ENCODE measurements at places on chromosomes 4 and X.

- no peak for DNase-seq
Measured at GRCh38 chr4:155509555-155509954, 132.8 kb upstream of the MAP9 start.

- peak; percentile 13 for DNase-seq
Measured at GRCh38 chrX:10930151-10930550, 181.0 kb upstream of the HCCS start.

GRCh38 chr4:22323691-22324090, 192.2 kb downstream of the ADGRA3 start:
- no peak for DNase-seq

- no peak for DNase-seq
Measured at GRCh38 chr4:116547632-116548031, 537.7 kb downstream of the TRAM1L1 start.

DNA sequence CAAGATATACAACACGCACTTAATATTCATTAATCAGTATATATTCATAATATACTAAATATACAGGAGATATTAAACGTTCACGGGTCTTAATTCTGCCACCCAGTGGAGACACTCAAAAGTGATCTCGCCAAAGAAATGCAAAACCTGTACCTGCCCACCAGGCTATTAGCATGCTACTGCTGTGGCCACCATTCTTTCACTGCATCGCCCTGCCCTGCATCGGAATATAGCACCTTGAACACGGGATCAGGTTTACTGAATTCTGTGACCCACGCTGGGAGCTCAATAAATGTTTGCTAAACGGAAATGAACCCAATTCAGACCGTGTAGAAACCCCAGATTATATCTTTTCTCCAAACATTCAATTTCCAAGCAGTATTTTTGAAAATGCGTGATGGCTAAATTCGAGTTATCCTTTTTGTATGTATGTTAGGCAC, 840 bp upstream of the CLCN3 start:
- DNase-seq = peak; percentile 54

DNA sequence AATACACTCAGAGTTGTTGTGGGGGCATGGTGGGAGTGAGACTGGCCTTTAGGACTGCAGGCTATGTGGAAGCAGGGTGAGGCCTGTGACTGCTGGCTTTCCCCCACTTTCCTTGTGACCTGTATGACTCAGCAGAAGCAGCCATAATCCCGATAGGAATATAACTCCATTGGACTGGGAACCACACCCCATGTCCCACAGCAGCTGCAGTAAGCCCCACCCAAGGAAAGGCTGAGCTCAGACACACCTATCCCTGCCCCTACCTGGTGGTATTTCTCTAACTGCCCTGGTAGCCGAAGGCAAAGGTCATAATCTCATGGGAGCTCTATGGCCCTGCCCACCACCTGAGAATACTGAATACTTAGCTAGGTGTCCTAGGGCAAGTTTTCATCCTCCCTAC, 169.3 kb downstream of the GC start:
- no peak for DNase-seq

DNA sequence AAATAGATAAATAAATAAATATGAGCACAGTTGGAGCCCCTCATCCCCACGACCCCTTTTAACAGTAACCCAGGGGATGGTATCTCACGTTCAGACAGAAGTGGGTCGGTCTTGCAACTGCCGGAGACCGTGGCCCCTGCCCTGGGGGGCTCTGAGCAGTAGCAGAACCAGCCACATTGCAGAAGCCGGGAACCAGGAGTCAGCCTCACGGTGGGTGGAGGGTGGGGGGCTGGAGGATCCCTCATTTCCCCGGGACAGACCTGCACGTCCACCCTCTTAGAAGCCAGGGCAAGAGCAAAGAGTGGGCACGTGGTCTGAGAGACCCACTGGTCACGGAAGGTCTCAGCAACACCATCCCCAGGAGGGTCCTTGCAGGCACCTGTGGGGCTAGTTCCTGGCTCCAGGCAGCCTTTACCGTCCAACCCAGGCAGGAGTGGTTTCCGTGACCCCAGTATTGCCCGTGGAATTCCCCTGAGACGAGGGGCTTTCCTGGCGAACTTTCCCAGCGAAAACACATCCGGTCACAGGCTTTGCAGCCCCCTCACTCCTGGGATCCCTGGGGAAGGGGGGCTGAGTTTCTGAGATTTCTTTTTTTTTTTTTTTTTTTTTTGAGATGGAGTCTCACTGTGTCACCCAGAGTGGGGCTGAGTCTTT, 8.8 kb upstream of the IL3RA start:
- no peak for DNase-seq

DNA sequence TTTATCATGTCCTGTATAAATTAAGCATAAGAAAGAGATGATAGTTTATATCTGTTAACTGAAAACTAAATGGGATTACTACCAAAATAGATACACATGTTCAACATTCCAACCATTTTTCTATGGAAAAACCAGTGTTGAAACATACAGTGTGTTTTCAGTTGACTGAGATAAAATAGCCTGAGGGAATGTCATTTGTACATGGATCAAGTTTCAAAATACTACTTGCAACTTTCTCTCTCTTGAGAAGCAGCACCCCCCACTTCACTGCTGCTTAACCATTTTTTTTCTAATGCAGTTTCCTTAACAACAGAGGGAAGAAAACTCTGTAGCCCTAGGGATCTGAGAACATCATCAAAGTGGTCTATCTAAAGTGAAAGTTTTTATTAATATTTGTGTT, 70.8 kb downstream of the NPNT start:
- peak; percentile 61 for DNase-seq

- peak; percentile 31 for DNase-seq
Measured at GRCh38 chr4:184506527-184507121, 32.3 kb upstream of the IRF2 start.

GRCh38 chrX:16100673-16101072, 22.7 kb upstream of the GRPR start:
- DNase-seq = no peak

- DNase-seq = peak; percentile 66
Measured at GRCh38 chr4:108010167-108010566, 20.5 kb downstream of the HADH start.

DNA sequence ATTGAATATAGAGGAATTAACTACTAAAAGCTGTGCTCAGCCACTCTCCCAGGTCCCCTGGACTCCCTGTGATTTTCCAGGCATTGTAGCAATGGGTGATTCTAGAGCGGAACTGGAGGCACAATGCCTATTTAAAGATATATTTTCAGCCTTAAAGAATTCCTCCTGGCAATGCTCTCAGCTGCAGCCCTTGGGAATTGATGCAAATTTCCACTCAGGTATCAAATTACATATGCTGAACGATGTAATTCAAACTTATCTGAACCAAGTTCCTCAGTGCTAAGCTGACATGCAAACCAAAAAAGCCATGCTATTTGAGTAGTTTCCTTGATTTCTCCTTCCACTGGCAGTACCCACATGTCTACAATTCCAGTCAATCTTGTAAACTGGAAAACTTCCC, 86.3 kb upstream of the GABRA3 start:
- DNase-seq = no peak

DNA sequence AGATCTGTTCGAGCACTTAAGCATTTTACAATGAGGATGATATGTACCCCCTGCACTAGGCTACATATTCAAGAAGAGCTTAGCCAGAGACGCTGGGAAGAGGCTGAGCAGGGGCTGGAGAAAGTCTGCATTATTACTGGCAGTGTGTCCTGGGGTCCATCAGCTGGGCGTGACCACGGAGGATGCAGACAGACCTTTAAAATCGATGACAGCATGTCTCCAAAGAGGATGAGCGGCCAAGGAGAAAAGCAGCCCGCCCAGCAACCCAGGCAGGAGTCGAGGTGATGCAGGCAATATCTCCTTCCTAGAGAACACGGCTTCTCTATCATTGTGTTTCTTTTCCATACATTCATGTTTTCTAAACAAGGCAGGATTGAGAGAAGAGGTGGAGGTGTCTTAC, 300.7 kb downstream of the USP46 start:
- DNase-seq = no peak

GRCh38 chr4:35965300-35965699, 279.0 kb downstream of the ARAP2 start:
- no peak for DNase-seq

DNA sequence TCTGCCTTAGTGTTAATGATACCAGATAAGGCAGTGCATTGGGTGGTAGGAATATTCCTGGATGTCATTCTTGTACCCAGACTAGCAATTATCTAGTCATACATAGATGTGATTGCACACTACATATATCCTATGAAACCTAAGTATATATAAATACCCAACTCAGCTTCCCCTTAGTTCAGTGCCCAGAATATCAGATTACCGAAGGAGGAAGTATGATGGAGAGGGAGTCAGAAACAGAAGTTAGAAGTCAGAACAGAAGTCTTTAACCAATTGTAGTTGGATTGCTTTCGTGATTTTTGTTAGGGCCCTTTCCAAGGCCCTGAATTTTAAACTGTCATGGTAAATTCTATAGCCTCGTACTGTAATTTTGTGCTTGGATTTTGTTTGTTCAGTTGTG, 42.9 kb downstream of the MOB1B start:
- no peak for DNase-seq

DNA sequence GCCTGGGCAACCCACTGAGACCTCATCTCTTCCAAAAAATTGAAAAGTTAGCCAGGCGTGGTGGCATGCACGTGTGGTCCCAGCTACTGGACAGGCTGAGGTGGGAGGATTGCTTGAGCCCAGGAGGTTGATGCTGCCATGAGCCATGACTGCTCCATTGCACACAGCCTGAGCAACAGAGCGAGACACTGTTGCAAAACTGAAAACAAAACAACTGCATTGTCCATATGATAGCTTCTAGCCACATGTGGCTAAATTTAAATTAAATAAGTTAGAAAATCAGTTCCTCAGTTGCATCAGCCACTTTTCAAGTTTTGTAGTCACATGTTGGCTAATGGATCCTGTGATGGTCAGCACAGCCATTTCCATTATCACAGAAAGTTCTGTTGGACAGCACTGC, 67.9 kb downstream of the GAB1 start:
- no peak for DNase-seq

Data from LHCN-M2 (cell line).